ENCODE measurements at places on chromosomes 12 and 14.

DNA sequence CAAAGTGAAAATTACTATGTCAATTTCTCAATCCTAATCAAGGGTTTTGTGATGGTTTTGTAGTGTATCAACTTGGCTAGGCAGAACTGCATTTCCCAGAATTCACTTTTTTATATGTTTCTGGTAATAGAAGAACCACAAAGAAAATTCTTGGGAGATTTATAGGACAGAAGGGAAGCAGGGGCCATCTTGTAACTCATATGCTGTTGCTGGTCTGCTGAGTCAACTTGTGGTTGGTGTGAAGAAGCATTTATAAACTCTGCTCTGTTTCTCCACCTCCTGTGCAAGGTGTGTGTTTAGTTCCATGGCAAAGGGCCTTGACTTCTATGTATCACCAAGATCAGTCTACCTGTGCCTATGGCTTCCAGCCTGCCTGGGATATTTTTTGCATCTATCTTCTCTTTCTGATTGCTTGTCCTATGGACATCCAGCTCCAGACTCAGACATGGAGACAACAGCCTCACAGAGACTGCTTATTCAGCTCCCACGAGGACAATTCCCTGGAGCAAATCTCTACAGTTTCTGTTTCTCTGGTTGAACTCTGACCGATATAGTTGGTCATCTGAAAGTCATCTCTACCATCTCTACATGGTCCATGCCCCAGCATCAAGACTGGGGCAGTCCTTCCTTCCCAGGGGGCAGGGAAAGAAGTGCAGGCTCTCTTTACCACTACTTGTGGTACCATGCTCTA lies 364.3 kb upstream of the DDHD1 start:
- DNase-seq: no peak

DNA sequence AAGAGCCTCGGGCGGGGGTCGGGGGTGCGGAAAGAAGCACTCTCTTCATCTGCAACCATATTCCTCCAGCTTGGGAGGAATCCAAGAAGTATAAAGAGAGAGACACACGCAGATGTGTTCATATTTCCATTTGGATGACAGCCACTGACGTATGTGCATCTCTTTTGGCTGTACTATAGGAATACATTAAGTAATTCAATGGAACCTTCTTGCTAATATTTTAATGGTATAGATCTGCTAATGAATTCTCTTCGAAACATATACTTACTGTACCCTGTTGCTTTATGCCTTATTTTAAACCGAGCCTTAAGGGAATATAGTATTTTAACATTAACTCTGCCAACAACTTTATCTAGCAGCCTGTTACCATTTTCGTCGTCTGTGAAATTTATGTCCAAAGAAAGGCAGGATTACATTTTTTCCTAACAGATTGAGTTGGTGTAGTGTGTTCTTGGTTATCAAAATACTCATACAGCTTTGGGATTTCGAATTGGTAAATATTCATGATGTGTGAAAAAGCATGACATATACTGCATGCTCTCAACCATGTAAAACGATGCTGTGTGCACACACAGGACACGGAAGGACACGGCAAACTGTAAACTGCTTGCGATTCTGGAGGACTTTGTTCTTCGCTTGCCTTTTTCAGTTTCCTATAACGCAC lies 84.5 kb downstream of the CCDC88C start:
- DNase-seq: no peak

GRCh38 chr14:65301862-65302539 lies 110.5 kb upstream of the FUT8 start:
- no peak for DNase-seq

- no peak for DNase-seq
Measured at GRCh38 chr12:103832048-103832997, 8.7 kb downstream of the NT5DC3 start.

DNA sequence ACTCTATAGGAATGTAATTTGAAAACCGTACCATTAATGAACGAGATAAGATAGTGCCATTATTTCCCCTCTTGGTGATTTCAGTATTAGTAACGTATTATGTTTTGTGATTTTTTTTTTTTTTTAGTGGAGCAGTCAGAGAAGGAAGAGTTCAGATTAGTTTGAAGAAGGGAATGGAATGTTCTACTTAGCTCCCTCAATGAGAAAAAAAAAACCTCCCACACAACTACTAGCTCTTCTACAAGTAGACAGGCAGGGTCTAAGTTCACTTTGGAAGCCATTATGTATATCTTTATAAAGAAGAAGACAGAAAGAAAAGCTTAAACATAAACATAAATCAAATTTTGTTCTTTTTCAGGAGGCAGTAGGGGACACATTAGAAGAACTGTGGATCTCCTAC lies 27.3 kb downstream of the PNMA1 start:
- no peak for DNase-seq

GRCh38 chr14:64572386-64573104 lies 22.8 kb downstream of the PPP1R36 start:
- no peak for DNase-seq

DNA sequence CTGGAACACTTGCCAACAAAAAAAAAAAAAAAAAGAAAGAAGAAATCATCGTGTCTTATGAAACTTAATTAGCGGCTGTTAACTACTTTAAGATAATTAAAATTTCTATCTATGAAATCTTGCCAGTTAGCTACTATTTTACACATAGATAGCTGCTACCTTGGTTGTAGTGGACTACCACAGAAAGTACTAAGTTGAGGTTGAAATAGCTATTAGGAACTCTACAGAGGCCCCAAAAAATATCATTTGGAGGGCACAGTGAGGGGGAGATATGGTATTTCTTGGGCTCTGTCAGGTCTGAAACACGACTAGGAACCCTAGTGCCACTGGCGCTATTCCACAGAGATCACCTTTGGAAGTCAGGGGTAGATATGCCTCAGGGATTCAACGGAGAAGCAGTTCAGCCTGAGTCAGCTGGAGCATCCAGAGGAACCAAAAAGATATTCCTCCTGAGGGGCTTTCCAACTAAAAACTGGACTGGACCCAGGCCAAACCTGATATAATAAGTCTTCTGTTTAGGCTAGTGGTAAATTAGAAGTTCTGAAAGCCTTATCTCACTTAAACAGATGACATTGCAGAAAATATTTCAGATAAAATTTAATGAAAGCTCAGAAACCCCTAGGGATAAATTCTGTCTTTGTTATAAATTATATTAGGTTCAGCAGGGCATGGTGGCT lies 126.1 kb downstream of the EPS8 start:
- no peak for DNase-seq

DNA sequence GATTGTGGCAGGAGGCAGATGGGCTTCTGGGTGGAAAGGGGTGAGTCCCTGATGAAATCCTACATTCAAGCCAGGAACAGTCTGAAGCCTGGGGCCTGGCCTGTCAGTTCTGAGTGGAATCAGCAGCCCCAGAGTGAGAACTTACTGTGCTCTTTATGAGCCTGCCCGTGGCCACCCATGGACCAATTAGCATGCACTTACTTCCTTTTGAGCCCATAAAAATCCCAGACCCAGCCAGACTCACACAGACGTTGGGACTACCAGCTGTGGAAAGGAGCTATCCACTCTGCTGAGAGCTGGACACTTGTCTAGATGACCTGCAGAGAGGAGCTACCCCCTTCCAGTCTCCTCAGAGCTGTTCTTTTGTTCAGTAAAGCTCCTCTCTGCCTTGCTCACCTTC lies 104.5 kb downstream of the MNAT1 start:
- DNase-seq: no peak

DNA sequence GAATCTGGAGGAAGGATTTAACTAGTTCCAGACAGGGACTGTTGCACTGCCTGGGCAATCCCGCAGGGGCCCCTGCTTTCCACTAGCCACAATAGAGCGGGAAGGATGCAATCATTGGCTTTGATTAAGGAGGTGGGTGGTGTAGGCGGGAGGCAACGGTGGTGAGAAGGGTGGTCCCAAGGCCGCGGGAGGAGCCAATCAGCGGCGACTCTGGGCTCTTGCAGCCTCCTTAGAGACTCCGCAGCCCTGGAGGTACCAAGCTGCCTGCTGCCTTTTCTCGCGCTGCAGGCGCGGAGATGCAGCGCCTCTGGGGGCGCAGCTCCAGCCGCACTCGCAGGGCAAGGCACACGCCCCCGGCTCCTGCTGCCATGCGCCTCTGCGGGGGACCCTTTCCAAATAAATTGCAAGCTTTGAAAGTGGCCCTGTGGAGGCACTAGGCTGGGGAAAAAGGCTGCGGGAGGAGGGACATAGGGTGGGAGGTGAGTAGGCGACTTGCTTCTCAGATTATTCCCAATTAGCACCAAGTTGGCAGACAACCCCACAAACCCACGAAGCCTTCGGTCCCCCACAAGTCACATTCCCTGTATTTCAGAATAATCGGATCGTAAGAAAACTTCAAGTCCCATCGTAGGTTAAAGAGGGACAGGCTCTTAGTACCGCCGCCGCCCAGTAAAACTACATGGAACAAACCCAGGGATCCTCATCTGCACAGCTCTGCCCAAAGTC lies 858 bp upstream of the KCNA1 start:
- DNase-seq: no peak

GRCh38 chr14:73760598-73761586 lies 46.7 kb upstream of the PNMA1 start:
- no peak for DNase-seq

DNA sequence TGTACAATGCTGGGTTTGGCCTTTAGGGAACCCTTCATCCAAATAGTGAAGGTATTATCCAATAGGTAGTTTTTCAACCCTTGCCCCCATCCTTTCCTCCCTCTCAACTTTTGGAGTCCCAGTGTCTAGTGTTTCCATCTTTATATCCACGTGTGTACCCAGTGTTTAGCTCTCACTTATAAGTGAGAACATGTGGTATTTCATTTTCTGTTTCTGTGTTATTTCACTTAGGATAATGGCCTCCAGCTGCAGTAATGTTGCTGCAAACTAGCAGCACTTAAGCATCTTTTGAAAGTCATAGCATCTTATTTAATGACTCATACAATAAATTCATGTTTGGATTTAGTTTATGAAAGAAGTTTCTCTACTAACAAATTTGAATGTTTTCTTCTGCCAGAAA lies 442.5 kb downstream of the NELL2 start:
- no peak for DNase-seq

- no peak for DNase-seq
Measured at GRCh38 chr12:91778091-91778832, 367.4 kb downstream of the BTG1 start.

GRCh38 chr14:75428230-75429104 lies 645 bp downstream of the JDP2 start:
- no peak for DNase-seq

DNA sequence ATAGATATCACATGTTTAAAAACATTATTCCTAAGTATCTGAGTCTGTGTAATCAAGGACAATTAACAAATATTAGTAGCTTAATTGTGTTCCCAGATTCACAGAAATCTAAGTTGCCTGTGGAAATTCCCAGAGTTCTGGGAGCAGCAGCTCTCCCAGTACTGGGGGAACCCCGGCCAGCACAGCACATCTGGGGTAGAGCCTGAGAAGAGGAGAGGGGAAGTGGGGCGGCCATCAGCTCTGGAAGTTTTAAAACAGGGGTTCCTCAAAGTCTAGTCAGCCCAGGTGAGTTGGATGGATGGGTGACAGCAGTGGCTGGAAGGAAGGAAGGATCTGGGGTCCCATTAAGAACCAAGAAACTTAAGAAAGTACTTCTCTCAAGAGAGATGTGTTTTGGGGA lies 24.6 kb downstream of the PRICKLE1 start:
- DNase-seq: no peak

- DNase-seq: no peak
Measured at GRCh38 chr12:9341260-9341585, 133.0 kb upstream of the PZP start.

DNA sequence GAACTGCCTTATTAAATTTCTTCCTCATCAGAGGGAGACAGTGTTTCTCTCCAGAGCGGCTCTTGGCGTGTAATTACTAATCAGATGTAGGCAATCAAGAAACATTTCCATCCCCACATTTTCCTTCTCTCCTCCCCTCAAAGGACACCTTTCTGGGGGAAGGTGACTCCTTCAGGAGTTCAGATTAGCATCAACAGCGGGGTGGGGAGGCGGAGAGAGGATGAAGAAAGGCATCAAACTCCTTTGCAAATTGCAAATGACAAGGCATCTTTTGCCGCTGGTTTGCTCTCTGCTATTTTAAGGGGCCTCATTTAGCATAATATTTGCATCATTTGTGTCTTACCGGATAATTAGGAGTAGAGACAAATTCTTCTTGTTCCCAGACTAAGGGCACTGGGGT lies 231.7 kb upstream of the SRRM4 start:
- DNase-seq: no peak

DNA sequence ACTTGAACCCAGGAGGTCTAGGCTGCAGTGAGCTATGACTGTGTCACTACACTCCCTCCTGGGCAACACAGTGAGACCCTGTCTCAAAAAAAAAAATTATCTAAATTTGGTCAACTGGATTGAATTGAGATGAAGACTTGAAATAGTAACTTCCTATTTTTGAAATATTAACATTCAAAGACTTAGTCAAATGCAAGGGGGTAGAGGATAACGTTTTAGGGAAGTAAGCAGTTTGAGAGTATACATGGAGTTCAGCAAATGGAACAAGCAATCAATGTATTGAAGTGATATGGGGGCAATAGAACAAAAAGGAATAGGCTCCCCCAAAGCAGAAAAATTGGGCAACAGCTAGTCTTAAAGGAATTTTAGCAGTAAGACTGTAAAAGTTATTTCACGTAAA lies 4.6 kb upstream of the MFAP5 start:
- no peak for DNase-seq

DNA sequence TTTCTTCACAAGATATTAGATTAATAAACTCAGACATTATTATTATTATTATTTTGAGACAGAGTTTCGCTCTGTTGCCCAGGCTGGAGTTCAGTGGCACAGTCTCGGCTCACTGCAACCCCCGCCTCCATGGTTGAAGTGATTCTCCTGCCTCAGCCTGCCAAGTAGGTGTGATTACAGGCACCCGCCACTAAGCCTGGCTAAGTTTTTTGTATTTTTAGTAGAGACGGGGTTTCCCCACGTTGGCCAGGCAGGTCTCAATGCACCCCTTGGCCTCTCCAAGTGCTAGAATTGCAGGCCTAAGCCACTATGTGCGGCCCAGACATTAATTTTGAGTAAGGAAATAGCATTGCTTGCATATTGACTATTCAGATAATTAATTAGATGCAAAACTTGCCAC lies 554.9 kb upstream of the LRFN5 start:
- DNase-seq: no peak

DNA sequence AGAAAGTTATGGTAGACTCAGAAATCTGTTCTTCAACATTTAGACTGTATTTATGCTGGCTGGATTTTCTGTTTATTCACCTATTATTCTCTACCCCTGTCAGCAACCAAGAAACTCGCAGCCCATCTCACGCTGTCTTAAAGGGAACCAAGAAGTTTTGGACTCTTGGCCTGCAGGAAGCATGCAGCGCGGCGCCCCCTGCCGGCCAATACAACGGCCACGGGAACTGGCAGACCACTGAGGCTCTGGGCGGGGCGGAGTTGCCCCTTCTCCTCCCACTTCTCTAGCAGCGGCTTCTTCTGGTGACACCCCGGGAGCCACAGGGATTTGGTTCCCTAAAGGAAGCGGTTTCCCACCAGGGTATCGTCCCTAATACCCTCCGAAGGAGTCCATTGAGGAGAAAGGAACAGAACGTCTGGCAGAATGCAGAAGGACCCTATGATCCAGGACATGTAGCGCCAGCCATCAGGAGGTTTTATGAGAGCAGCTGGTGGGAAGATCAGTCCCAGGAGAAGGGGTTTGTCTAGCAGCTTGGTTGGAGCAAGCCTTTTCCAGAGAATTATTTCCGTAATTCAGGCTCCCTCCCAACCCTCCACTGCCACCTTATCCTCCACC lies 21.0 kb upstream of the RNASE2 start:
- no peak for DNase-seq
